ENCODE measurements at places on chromosomes 3 and 15.

- DNase-seq, result no peak
Observed at GRCh38 chr15:88383354-88383753, 83.8 kb downstream of the MRPL46 start.

- no peak for DNase-seq
Observed at GRCh38 chr15:78003539-78004008, 73.9 kb downstream of the TBC1D2B start.

DNA sequence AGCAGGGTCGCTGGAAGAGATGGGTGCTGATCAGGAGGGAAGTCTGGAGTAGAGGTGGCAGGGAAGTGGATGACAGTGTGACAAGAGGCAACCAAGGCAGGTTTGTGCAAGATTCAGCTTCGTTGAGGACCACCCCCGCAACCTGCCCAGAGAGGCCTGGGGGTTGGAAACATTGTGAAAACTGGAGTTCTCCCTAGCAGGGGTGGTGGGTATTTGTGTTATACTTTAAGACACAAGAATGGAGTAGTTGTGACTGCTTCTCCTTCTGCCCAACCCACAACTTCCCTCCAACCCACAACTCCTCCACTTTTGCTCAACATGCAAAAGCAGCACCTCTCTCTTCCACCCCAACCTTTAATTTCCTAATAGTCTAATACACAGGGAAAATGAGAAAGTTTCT is 8.6 kb upstream of the ARNT2 start:
- DNase-seq, result no peak

DNA sequence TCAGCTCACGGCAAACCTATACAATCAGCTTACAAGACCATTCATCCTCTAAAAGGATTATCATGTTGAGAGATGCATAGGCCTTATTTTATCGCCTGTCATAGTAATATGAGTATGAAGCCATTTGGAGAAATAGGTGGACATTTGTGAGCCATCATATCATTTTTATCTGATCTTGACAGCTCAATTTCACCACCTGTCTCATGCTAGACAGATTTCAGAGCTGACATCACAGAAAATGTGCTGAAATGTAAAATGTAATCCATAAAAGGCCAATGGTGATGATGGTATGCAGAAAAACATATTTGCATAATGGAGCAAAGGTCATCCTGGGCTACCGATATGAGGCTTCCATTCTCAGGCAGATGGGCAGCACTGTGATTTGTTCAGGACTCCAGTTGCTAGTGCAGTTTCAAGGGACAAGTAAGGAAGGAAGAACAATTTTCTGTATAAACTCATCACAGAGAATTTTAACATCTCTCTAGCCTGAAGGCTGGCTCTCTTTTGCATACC is 221.5 kb downstream of the ULK4 start:
- no peak for DNase-seq

GRCh38 chr3:185656321-185656840 is 70.3 kb downstream of the SENP2 start:
- no peak for DNase-seq

GRCh38 chr3:183281126-183281797 is 28.2 kb downstream of the B3GNT5 start:
- DNase-seq, result no peak

DNA sequence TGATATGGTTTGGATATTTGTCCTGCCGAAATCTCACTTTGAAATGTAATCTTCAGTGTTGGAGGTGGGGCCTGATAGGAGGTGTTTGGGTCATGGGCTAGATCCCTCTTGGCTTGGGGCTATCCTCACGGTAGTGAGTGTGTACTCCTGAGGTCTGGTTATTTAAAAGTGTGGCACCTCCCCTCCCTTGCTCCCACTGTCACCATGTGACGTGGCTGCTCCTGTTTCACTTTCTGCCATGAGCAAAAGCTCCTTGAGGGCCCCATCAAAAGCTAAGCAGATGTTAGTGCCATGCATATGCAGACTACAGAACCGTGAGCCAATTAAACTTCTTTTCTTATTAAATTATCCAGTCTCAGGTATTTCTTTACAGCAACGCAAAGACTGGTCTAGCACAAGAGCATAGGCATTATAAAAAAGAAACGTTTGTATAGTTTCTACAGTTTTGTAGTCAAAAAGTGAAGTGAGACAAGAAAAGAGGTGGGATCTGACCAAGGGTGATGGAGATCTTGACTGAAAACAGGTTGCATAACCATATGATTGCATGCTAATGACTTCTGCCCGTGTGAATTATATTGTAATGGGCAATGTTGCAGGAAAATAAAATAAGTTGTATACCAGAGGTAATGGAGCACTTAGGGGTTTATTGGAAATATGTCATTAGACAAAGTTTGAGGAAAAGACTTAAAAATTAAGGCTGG is 28.5 kb upstream of the CLASP2 start:
- DNase-seq, result no peak

DNA sequence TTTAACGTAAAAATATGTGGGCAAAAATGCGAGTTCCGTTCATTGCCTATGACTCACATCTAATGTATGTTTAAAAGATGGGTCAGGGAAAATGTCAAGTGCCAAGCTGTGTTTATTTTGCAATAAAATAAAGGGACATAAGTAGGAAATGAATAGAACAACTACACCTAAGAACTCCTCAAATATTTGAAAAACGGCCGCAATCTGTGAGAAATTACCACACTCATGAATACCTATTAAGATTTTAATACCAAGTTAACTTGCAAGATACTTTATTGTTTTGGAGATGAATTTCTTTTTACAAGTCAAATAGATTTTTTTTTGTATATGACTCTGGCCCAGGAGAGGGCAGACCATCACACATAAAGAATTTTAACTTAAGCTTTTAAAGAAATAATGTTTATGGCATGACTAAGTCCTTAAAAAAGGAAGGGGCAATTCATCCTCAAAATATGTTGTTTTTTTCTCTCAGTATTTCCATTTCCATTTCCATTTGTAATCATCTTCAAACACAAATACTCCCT is 152.7 kb downstream of the SUCNR1 start:
- no peak for DNase-seq

- peak; percentile 45 for DNase-seq
Observed at GRCh38 chr15:78944669-78945407, at the start of gene CTSH. Gene CTSH, minus strand, starts transcription at chr15:78945046. Its CDS starts 65 bp downstream, at chr15:78944981.

DNA sequence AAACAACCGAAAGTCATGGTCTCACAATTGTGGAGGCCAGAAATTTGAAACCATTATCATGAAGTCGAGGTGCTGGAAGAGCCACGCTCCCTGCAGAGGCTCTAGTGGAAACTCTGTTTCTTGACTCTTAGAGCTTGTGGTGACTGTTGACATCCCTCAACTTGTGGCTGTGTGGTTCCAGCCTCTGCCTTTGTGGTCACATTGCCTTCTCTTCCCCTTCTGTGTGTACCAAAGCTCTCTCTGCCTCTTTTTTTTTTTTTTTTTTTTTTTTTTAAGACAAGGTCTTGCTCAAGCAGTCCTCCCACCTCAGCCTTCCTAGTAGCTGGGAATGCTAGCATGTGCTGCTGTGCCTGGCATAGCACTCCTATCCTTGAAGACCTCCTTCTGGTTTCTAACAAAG is 48.7 kb upstream of the CRTC3 start:
- no peak for DNase-seq

DNA sequence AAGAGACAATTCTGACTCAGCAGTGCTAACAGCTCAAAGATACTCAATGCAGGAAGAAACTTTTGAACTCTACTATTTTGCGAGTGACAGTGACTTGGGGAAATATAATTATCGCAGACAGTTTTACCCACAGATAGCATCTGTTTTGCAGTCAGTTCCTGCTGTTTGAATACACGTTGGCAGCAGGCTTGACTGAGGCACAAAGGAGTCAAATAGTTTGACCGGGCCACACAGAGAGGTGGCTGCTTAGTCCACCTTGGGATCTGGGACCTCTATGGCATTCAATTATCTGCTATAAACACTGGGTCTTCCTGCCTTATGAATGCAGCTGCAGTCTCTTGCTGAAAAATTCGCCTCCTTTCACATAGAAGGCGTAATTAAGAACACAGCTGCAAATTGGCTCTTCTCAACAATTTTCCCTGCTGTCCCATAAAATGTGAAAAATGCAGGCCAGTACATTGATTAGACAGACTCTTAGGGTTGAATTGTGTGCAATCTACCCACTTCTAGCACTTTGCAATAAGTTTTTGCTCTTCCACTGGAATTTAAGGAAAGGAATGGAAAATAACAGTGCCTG is 56.5 kb downstream of the OTOL1 start:
- DNase-seq, result no peak

DNA sequence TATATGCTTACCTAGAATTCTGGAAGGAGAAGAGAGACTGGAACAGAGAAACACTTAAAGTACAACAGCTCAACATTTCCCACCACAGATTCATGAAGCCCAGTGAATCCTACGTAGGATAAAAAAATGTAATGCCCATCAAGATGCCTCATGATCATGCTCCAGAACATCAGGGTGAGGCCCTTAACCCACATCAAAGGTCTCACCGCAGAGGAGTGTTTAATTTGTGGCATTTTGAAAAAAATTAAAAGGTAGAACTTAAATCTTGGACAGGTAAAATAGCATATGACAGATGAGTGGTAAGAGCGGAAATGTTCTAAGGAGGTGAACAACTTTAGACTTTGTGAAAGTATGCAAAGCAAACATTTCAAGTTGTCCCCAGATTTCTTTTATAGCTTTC is 9.7 kb upstream of the SLC6A20 start:
- no peak for DNase-seq

DNA sequence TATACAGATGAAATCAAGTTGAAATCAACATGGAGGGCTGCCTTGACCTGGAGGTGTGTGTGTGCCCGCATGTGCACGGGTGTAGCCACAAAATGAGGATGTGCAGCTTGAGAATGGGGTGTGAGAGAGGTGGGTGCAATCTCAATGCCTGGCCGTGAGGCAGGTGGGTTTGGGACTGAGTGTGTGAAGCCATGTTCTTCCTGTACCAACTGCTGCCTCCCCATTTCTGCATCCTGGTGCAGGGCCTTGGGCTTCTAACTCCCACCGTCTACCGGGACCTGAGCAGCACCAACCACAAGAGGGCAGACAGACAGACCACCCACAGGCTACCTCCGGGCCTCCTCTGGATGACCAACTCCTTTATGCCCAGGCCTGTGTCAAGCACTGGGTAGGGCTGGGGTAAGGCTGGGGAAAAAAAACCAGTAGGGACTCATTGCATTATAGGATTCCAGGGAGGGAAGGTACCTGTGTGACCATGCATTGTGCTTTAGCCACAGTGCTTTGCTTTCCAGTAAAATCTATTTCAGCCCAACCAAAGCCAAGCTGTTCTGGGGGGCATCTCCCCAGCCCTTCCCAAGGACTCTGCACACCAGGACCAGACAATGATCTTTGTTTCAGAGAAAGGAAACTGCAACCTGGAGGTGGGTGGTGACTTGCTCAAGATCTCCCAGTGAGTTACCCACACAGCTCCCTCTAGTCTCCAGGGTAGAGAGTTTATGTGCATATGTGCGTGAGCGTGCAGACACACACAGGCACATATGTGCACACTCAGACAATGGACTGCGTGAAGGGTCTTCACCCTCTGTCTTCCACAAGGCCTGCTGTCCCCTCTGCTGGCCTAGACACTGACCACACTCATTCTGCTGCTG is 162.2 kb upstream of the TLE3 start:
- no peak for DNase-seq

- DNase-seq, result no peak
Observed at GRCh38 chr3:57951066-57951882, 56.9 kb upstream of the FLNB start.

DNA sequence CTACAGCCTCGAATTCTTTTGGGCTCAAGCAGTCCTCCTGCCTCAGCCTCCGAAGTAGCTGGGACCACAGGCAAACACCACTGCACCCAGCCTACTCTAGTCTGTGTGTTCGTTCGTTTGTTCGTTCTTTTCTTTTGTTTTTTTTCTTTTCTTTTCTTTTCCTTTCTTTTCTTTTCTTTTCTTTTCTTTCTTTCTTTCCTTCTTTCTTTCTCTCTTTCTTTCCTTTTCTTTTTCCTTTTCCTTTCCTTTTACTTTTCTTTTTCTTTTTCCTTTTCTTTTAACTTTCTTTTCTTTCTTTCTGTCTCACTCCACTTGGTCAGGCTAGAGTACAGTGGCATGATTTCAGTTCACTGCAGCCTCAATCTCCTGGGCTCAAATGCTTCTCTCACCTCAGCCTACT is 36.8 kb downstream of the LMLN start:
- no peak for DNase-seq

- no peak for DNase-seq
Observed at GRCh38 chr3:134803051-134803505, 8.0 kb downstream of the EPHB1 start.

- DNase-seq, result no peak
Observed at GRCh38 chr3:3403700-3404099, 224.2 kb upstream of the CRBN start.

DNA sequence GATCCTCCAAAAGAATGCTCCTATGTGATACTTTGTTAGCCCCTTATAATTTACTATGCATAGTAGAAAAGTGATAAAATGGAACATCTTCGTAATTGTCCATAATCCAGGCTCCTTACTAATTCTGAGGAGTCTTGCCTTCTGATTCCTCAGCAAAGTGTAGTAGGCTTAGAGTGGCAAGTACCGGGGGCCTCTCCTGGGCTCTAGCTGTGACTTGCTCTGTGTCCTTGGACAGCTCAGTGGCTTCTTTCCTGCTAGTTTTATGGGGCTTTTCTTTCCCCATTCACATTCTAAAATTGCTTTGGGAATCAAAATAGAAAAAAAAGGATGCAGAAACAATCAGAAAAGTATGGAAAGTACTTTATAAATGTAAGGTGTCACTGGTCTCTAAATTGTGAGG is 211.0 kb downstream of the RORA start:
- DNase-seq, result no peak

DNA sequence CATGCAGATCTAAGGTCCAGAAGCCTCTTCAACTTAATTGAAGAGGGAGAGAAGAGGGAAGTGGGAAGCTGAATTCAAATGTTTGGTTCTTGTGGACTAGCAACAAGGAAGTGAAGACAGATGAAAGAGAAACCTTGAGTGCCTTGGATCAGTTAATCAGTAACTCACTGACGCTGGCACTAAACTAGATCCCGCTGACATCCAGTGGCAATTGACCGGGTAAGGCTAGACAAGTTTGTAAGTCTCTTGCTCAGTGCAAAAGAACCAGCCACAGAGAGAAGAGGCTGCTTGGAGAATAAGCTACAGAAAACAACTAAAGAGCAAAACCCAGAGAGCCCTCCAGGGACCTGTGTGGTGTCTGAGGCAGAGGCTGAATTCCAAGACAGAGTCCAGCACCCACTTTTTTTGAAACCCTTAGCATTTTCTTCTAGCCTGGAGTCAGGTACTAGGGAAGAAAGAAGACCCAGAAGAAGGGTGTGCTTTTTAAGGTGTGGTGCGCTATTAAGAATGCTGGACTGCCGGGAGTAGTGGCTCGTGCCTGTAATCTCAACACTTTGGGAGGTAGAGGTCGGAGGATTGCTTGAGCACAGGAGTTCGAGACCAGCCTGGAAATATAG is 6.9 kb downstream of the PLCH1 start:
- DNase-seq, result no peak

GRCh38 chr15:99252326-99252725 is 1.0 kb downstream of the LRRC28 start:
- DNase-seq, result no peak

DNA sequence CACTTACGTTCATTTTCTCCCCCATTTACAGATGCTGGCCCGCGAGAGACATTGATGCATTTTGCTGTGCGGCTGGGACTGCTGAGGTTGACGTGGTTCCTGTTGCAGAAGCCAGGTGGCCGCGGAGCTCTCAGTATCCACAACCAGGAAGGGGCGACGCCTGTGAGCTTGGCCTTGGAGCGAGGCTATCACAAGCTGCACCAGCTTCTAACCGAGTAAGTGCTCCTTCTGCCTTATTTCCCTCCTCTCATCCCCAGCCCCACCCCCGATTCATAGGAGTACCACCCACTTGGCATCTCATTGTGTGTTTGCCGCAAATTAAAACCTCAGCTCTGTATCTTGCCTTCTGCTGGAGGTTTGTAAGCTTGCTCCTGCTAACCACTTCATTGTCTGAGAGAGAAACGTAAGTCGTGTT is 163.3 kb downstream of the AKAP13 start:
- DNase-seq, result no peak

- no peak for DNase-seq
Observed at GRCh38 chr3:141798448-141798845, 35.2 kb downstream of the GRK7 start.
